B cell (primary cell): ENCODE measurements at places on chromosomes 11 and 22.

- no peak for DNase-seq
Measured at GRCh38 chr11:129705341-129705740, 110.3 kb upstream of the TMEM45B start.

- DNase-seq: no peak
Measured at GRCh38 chr11:129787532-129788155, 28.0 kb upstream of the TMEM45B start.

- no peak for DNase-seq
Measured at GRCh38 chr11:109552376-109552775, 130.4 kb downstream of the C11orf87 start.

DNA sequence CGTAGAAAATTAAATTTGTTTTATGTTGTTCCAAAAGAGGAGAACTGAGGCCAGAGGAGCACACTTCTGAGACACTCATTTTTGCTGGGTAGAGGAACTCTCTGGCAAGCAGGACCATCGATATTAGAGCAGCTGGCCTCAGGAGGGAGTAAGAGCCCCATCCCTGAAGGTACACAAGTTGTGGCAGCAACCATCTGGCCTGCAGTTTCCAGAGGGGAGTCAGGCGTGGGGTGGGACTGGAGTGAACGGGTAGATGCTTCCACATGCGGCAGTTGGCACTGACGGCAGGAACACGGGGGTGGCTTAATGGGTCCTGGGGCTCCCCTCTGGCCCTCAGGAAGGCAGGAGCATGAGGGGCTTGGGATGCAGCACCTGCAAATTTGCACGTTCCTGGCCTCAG lies 13.2 kb upstream of the SSTR3 start:
- peak; percentile 53 for DNase-seq

DNA sequence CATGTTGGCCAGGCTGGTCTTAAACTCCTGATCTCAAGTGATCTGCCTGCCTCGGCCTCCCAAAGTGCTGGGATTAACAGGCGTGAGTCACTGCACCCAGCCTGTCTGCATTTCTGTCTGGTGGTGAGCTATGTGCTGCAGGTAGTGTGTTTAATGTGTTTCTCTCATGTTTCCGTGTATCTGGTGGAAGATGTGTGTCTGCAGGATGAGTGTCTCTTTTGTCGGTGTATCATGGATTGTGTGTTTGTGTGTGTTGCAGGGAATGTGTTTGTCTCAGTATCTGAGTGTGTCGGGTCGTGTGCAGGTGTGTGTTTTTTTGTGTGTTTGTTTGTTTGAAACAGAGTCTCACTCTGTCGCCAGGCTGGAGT lies 16.1 kb downstream of the SCARF2 start:
- no peak for DNase-seq

DNA sequence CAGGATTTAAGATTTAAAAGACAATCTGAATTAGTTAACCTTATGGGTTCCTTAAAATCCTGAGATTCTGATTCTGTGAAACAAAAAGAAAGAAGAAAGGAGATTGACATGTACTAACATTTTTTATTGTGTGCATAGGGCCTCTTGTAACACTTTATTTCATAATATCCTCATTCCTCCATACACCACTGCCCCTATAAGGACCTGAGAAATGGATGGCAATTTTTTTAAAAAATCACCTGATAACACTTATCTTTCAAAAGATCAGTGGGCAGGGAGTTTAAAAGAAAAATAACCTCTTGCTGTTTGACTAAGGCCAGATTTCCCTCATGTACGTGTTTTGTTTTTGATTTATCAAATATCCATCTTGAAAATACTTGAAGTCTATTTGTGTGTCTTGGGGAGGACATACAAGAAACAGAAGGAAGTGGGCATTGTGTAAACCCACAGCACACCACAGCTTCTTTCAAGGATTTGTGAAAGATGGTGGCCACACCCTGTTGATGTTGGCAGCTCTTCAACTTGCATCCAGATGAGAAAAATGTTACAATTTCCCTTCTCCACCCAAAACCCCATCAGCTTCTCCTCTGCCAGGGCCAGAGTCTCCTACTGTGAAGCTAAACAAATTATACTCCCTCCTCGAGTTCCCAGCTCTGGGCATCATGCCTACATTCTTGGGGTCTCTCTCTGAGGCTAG lies 35.0 kb upstream of the MPEG1 start:
- no peak for DNase-seq

GRCh38 chr22:22834783-22835182 lies 52.8 kb upstream of the IGLL5 start:
- no peak for DNase-seq

DNA sequence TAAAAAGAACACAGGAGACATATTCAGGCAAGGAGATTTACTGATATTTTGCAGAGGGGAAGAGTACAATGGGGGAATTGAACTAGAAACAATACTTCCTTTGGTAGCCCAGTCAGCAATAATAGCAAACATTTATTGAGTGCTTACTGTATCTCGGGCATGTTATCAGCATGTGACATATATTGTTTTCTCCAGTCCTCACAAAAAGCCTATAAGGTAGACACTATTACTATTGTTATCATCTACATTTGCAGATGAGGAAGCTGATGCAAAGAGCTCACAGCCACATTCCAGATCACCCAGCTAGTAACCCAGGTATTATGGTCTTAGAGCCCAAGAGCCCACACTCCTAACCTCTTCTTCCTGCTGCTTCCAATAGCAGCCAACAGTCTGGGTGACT lies 27.9 kb downstream of the NAV2 start:
- no peak for DNase-seq

- DNase-seq: peak; percentile 67
Measured at GRCh38 chr11:46361283-46362155, 14.3 kb downstream of the DGKZ start.

- DNase-seq: peak; percentile 39
Measured at GRCh38 chr11:35683728-35684339, 21.3 kb downstream of the TRIM44 start.

DNA sequence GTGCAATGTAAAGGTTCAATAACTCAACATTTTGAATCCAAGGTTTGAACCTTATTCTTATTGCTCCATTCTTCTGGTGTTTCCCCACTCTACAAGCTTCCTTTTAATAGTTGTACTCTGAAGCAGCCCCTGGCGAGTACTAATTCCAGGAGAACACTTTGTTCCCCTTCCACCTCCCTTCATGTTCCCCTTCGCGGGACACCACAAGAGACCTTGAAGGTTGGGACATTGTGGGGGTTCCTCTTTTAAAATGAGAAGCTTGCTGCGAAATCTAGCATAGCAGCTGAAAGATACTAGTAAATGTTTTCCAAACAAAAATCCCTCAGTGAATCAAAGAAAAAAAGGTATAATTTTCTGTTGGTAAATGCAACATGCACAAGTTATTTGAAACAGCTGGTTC lies 626.3 kb upstream of the LRRC4C start:
- no peak for DNase-seq

DNA sequence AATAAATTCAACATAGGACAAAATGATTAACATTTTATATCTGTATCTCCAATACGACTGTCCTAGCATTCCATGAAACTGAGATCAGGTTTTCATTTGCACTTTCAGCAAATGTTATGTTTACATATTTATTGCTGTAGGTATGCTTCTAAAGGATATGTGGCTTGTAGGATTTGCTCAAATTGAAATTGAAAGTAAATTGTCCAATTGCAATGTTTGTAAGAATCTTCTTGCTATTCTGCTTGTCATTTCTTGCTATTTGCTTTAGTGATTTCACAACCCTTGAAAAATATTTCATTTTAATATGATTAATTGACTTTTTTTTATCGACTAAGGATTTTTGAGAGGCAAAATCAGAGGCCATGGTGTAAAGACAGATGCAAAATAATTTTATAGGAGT lies 904.2 kb upstream of the RAG2 start:
- DNase-seq: no peak

GRCh38 chr22:26050079-26050478 lies 119.2 kb upstream of the SEZ6L start:
- no peak for DNase-seq

- no peak for DNase-seq
Measured at GRCh38 chr11:11958403-11959231, 49.8 kb downstream of the DKK3 start.

DNA sequence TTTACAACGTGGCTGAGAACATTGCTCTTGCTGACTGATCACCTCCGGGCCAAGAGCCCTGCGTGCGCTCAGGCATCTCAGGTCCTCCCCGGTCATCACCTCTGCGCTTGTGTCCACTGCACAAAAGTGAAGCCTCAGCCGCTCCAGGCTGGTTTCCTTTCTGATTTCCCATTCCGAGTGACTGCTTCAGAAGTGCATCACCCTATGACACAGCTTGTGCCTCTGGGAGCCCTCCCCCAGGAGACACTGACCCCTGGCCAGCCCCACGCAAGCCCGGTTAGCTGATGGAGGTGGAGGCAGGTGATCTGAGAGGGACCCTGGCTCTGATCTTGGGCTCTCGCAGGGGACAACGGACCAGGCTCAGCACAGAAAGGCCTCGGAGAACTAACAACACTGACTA lies 38.3 kb upstream of the GNB1L start:
- DNase-seq: no peak

DNA sequence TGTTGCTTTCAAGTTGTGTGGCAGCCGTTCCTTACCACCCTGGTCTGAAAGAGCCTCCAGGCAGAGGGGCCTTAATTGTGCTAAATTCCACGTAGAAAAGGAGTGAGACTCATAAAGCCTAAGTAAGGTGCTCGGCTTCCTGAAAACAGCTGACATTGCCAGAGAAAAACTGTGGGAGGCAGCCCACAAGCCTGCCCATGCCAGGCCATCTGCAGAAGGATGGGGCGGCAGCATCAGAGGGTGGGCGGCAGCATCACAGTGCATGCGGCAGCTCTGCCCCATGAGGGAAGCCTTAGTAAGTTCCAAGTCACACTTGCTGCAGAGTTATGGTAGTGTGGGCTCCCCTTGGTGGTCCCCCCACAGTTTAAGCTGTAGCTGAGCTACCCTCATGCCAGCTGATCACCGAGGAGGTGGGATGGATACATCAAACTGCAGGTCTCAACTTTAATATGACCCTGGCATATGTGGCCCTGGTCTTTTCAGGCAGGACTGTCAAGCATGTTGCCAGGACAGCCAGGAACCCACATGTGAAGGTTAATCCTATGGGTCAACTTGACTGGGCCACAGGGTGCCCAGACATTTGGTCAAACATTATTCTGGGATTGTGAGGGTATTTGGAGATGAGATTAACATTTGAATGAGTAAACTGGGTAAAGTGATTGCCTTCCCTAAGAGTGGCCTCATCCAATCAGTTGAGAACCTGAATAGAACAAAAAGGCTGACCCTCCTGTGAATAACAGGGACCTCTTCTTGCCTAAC lies 3.1 kb upstream of the EIF3F start:
- DNase-seq: no peak

- no peak for DNase-seq
Measured at GRCh38 chr22:47616396-47617020, 854.1 kb downstream of the TBC1D22A start.
